ENCODE measurements at places on chromosomes 11 and 22.

GRCh38 chr22:44023404-44024287, 456 bp upstream of the PARVB start:
- peak; percentile 76 for DNase-seq

- peak; percentile 49 for DNase-seq
Measured at GRCh38 chr11:86869966-86870570, 69.7 kb downstream of the PRSS23 start.

DNA sequence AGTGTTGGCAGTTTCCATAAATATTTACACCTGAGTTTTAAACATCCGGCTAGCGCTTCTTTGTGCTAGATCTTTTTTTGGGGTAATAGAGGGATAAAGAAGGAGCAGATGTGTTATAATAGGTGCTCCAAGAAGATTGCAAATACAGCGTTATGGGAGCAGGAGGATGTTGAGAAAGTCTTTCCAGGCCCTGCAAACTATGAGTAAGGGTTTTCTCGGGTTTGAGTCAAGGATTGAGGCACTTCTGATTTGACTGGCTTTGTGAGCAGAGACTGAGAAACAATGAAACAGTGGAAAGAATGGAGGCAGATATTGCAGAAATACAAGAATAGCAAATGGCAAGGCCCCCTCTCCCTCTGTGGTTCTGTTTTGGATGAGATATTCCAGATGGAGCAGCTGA, 155.0 kb upstream of the TIMP3 start:
- no peak for DNase-seq

- peak; percentile 77 for DNase-seq
Measured at GRCh38 chr11:11148104-11148509, 204.9 kb downstream of the CSNK2A3 start.

- DNase-seq = peak; percentile 44
Measured at GRCh38 chr11:17972987-17973386, 39.9 kb downstream of the SERGEF start.

DNA sequence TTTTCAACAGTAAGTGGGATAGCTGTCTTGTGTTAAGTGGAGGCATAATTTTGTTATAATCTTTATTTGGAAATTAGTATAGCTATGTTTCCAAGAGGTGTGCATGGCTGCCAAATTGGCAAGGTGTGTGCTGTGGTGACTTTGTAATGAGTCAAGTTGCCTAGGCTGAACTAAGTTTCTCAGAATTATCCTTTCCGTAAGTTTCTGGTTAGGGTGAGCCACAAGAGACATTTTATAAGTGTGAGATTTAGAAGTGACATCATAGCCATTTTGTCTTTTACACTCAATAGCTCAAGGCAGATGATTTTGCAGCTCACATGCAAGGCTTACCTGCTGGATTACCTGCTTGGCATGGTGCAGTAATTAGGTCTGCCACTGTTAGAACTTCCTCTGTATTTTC, 90.3 kb downstream of the C11orf87 start:
- DNase-seq = no peak
